ENCODE measurements at places on chromosomes 12 and 14.

DNA sequence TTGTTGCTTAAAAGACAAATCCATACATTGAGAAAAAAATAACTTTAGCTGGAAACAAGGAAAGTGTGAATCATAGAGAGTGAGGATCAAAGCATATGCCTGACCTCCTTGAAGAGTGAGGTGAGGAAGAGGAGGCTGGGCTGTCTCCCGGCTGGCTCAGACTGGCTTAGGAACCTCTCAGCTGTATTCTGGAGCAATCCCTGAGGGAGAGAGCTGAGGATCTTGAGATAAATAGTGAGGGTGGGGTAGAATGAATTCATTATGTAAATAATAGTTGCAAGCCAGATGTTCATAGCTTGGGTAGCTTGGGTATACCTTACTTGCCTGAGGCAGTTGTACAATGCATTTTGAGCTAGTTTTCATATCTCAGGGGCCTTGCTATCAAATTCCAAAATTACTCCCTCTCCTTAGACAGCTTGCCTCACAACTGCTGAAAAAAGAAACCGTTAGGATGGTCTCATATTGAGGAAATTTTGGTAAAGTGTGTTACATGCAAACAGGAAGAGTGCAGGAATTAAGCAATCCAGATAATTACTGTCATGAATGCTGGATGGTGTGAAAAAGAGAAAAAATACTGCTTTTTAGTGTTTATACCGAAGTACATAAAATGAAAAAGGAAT is 30.5 kb upstream of the SLC15A5 start:
- no peak for DNase-seq

DNA sequence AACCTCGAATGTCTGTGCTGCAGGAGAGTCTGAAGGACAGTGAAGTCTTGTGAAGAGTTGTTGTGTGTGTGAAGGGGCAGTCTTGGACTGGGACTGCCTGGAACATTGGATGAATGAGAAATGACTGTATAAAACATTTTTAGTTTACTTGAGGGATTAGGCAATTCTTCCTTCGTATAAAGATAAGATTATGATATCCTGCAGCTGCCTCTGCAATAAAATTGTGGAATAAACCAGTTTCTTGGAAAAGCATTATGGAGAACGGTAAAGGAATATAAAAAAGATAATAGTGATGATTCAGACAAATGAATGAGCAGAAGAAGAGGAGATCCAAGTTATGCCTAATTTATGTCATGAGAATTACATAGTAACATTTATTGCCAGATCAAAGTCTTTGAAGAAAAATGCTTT is 30.9 kb upstream of the LUM start:
- DNase-seq, result no peak

DNA sequence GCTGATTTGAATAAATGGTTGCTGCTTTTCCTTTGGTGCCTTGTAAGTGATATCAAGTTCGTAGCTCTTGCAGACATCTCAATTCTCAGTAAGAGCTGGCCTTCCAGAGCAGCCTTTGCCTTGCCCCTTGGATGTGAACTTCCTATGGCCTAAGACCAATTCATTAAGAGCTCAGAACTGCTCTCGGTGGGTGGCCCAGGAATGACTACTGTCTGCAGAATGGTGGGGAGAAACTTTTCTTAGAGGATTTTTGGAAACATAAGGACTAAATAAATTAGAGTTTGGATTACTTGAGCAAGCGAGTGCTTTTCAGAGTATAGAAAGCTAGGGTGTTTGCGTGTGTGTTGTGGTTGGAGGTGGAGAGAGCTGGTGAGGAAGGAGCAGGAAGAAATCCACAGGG is 306.4 kb upstream of the TBX3 start:
- DNase-seq, result no peak

GRCh38 chr14:20516921-20517320 is 11.6 kb downstream of the RNASE10 start:
- DNase-seq, result no peak

DNA sequence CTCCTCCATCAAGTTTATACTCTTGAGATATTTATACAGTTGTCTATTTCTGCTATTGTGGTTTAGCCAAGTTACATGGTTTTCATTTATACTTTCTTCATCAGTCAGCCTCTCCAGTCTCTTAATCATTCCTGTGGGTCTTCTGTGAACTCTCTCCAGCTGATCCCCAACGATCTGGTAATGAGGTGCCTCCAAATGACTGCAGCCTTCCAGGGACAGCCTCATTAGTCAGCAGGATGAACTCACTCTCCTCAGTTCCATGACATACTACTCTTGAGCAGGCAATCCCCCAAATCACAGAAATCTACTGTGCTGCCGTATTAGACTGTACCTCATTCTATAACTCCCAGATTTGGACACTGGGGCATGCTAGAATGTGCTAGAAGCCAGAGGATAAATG is 15.3 kb downstream of the AREL1 start:
- no peak for DNase-seq

DNA sequence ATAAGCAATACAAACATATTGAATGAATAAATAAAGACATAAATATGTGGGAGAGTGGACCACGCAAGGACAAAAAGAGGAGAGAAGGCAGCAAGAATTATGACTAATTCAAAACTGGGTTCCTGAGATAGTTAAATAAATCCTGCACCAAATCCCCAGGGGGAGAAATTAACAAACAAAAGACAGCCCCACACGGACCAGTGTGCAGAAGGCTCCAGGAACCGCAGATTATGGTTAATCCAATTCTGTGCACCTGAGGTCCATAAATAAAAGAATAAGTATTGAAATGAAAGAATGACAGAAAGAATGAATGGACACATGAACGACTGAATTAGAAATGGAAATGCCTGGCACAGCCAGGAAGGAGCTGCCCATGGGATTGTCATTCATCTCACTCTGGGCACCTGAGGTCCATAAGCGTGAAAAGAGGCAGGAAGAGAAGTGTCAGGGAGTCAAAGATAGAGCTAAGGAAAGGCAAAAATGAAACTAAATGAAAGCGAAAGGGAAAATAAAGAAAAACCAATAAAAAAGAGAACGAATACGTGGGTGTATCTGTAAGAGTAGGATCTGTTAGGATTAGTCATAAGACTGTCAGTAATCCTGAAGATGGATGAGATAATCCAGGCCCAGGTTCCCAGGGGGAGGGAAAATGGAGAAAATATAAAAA is 23.3 kb downstream of the MEG3 start:
- DNase-seq, result no peak

DNA sequence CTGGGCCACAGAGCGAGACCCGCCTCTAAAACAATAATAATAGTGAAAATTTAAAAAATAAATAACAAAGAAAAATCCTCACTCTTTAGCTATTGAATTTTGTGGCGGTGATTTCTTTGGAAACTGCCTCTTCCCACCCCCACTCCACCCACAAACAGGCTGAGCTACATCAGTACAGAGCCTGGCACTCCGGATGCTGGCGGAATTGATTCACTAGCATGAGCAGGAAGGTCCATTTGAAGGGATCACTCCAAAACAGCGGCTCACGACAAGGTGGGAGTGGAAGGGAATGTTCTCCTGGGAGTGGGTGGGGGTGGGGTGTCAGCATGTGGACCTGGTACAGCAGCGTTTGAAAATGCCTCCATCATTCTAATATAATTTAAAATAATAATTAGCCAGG is 26.1 kb downstream of the CCDC177 start:
- no peak for DNase-seq

- DNase-seq, result no peak
These were observed 108.0 kb upstream of the TMEM132D start for GRCh38 chr12:130011611-130012385.

GRCh38 chr12:116435984-116436383 is 123.2 kb upstream of the MAP1LC3B2 start:
- no peak for DNase-seq

DNA sequence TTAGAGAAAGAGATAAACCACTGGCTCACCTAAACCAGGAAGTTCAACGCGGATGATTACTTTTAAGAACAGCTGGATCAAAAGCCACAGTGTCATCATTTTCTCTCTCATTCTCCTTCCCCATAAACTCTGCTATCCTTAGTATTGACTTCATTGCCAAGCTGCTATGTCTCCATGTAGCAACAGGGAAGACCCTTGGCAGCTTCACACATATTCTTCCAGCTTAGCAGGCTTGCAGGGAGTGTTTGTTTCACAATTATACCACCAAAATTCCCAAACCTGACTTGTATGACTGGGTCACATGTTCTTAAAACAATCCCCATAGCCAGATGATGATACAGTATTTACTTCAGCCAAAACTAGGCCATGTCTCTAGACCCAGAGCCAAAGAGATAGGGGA is 235.5 kb downstream of the PAWR start:
- DNase-seq, result no peak

- no peak for DNase-seq
These were observed 439.6 kb upstream of the CCDC196 start for GRCh38 chr14:66046591-66046990.

DNA sequence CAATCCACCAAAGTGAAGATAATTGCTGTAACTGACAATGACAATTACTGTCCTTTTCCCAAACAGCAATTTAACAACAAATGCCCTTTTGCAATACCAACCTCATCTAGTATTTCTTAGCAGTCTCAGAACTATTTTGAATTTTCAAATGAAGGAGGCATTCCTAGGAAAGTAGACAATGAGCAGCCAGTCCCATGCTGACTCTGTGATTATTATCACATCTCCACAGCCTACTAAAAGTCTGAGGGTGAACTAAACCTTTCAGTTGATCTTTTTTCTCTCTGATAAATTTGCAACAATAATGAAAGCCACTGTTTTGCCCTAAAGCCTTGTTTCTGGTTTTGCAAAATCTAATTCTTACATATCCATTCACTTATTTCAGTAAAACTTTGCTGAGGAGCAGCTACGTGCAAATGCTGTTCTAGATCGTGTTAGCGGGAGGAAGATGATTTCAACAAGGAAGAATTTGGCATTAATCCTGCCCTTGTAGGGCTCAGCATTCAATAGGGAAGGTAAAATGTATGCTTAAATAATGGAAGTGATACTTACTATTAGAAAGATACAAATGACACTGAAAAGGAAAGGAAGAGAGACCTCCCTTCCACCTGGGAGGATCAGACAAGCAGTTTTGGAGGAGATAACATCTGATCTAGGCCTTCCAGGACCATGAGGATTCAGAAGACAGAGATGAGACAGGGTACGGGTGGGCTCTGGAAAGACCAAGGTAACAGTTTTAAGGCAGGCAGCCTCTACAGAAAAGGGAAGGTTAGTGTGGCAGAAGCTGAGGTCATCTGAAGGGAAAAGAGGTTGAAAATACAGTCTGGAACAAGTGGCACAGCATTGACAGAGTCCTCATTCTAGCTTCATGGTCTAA is 47.4 kb downstream of the SLC38A1 start:
- DNase-seq, result no peak

- DNase-seq, result peak; percentile 70
These were observed 43.0 kb upstream of the TSPAN9 start for GRCh38 chr12:3034067-3034750.

DNA sequence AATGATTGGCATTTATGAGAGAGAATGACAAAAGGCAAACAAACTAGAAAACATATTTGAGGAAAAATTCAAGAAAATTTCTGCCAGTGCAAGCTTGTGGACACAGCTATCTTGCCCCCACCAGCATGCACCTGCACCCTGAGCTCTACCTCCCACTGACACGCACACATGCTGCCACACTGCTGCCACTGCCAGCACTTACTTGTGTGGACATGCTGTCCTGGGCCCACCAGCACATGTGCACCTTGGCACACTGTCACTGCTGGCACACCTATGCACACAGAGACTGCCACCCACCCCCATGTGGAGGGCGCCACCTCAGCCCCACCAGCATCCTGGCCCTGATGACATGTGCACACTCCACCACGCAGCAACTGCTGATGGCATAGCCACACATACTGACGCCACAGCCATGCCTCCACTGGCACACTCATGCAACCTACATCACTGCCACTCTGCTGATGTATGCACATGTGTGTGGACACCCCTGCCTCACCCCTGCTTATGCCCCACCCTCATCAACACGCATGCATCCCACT is 475.0 kb downstream of the SOX5 start:
- DNase-seq, result no peak

DNA sequence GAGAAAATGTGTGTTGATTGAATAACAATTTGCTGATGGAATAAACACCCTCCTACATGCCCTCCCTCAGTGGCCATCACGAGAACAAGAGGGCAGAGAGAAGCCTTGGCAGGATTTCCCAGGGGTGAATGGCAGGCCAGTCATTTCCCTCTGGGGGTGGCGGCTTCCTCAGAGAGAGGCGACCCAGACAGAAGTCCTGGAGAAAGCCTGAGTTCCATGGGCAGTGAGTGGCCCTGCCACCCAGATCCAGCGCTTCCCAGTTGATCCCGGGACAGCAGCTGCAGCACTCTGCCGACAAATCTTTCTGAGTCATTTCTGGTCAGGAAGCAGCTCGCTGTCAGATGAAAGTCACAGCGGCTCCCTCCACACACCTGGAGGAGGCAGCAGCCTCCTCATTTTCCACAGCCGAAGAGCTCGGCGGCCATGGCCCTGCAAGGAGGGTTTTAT is 123.0 kb downstream of the SCARB1 start:
- DNase-seq, result no peak

DNA sequence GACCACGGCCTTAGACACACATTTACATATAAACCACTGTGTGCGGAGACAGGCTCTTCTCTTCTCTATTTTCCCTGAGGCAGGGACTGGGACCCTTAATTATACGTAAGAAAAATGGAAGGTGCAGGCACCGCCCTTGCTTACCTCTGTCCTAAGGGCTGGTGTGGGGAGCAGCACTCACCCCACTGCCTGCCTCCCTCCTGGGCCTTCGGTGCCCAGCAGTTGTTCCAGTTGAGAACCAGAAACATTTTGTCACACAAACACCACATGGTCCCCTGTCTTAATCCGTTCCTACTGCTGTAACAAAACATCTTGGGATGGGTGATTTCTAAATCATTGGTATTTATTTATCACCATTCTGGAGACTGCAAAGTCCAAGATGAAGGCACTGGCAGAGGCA is 192.7 kb upstream of the DIO3 start:
- no peak for DNase-seq

GRCh38 chr12:106152334-106152733 is 13.6 kb upstream of the NUAK1 start:
- no peak for DNase-seq

DNA sequence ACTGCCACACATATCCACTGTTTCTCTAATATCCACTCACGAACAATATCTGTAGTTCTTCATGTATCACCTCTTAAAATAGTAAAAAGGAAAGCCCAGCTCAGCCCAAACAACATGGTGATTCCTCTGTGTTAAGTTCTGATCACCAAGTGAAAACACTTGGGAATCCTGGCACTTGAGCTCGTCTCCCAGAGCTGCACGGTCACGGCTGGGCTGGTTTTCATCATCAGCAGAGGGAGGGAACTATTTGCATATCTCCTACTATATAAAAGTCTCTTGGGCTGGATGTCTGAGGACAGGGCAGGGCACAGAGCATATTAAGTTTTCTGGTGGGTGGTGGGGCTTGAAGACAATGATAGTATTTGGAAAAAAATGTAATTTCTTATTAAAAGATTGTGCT is 870.6 kb downstream of the TMEM121 start:
- no peak for DNase-seq

DNA sequence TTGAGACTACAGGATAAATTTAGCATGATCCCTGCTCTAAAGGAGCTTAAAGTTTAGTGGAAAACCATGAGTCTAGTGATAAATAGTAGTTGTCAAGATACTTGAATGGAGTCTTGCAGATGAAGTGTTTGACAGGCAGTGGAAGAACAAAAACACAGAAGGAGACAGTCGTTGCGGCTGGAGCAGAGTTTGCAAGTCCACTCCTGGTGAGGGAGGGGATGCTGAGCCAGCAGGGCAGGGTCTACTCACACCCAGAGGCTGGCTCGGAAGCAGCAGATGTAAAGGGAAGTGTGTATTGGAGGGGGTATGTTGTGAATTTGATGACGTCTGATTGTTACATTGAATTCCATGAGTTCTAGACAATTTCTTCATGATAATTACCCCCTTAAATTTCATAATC is 61.3 kb downstream of the TRAF3 start:
- no peak for DNase-seq

GRCh38 chr12:12488823-12489550 is 73.7 kb downstream of the DUSP16 start:
- DNase-seq, result no peak

Data from neural crest cell (in vitro differentiated cells).